ENCODE measurements at places on chromosomes 13 and 19. TPM values are rescaled to one million over a fixed set of nuclear protein-coding genes. Genes with fewer than 3 reads are reported as not detected.

DNA sequence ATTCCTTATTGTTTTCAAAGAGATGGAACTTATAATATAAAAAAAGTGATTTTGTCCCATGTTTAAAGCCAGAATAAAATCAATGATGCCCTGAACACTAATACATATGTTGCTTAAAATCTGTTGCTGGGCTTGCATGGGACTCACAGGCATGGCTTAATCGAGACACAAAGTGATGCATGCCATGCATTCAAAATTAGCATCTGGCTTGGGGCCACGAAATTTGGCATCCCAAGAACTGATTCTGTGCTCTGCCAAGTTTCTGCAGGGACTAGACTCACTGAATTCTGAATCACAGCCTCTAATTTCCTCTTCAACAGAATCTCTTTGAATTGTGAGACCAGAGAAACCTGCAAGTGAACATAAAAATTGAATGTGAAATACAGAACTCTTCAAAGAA is 109.2 kb downstream of the PCDH17 start:
- DNase-seq, result no peak

GRCh38 chr13:74795526-74795925 is 661.3 kb upstream of the KLF12 start:
- DNase-seq, result no peak

- DNase-seq, result no peak
These were observed 9.6 kb downstream of the CIC start for GRCh38 chr19:42278452-42279154.

DNA sequence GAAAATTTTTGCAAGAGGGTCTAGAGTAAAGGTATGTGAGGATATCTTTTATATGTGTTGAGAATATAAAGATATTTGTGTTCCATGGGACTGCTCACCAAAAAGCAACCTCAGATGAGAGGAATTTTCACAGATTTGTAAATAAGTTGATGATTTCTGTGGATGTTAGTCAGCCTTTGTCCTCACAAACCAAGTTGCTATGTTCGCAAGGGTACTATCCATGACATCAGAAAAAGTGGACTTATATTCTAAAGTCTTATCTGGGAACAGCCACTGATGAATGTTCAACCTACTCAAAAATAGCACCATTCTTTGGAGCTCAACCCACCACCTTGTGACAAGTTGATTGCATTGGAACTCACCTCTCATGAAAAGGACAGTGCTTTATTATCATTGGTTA is 138.6 kb downstream of the PCDH20 start:
- no peak for DNase-seq

DNA sequence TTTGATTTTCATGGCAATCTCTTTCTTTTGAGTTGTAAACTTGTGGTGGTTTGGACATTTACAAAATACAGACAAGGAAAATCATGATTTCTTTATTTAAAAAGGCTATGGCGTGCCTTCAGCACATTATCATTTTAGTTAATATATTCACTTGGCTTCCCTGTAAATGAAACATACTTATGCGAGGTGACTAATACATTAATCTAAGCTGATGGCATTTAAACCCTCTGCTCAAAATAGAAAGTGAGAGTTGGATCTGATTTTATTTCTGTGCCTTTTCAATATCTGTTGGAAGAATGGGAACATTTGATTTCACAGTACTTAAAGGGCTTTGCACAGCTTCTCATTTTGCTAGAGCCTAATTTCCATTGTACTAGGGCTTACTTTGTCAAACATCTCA is 289.8 kb downstream of the MTUS2 start:
- no peak for DNase-seq

DNA sequence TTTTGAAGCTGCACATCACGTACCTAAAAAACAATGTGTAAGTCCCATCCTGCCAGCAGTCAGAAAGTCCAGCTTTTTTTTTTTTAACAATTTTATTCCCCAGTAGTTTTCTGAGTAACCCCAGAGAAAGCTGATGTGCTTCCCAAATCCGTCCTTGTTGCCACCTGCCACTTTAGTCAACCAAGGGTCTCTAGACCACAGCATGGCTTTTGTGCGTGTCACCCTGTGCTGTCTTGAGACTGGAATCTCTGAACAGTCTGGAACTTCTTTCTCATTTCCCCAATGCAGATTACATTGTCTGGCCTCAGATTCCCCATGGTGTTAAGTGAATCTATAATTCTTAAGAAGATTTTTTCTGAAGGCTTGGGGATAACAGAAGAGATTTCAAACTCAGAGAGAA is 289.2 kb upstream of the KLF12 start:
- DNase-seq, result no peak

GRCh38 chr13:71644579-71644978 is 222.4 kb downstream of the DACH1 start:
- DNase-seq, result no peak

GRCh38 chr13:112638157-112638750 is 50.3 kb upstream of the TUBGCP3 start:
- no peak for DNase-seq

DNA sequence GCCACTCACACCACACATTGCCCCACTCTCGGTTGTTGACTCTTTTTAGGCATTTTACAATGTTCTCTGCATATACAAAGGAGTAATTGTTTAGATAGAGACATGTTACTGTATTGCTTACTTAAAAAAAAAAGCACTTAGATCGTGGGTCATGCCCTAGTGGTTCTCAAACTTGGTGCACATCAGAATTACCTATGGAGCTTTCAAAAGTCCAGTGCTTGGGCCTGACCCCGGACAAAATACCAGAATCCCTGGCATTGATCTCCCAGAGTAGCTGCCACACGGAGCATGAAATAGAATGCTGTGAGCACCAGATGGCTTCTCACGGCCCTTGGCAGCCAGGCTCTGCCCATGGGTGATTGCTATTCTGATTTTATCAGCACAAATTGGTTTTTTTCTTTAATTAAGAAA is 20.0 kb downstream of the ACP7 start:
- no peak for DNase-seq

- no peak for DNase-seq
These were observed 126.2 kb downstream of the LMO7 start for GRCh38 chr13:75762076-75762937.

DNA sequence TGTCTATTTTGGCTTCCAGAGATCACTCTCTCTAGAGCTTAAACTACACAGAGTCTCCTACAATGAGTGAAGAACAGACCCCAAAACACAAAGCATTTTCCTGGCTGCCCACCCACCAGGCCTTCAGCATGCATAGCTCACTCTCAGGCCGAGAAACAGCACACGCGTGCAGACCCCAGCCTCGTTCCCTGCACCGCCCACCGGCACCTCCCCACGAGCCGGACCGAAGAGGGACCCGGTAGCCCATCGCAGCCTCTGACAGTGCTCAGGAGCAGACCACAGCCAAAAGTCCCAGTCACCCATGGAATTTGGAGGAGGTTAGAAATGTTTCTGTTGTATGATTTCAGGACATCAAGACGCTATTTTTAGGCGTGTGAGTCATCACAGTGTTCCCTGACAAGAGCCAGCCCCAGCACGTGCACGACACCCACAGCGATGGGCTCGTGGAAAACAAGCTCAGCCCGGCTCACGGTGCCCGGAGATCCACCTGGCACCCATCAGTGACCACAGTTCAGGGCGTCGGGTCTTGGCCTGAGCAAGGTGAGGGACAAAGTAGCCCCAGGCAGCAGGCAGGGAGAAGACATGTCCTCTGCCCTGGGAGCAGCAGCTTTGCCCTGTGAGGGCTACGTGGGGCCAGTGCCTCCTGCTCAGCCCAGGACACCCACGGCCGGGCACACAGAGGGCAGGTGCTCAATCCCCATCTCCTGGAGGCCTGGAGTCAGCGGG is 50.1 kb upstream of the SPACA7 start:
- no peak for DNase-seq

ZDHHC20 gene
- polyA plus RNA-seq, result 28.8 TPM

JAK3 gene
- 11.0 TPM for polyA plus RNA-seq

SMIM24 gene
- 0.75 TPM for polyA plus RNA-seq

TMEM238 gene
- 1.7 TPM for polyA plus RNA-seq

Data from cardiac muscle cell (in vitro differentiated cells and primary cell).